ENCODE measurements at places on chromosomes 2 and 18. TPM values are rescaled to one million over a fixed set of nuclear protein-coding genes. Genes with fewer than 3 reads are reported as not detected.

The IL37 gene
- polyA plus RNA-seq = 0.30 TPM

The GPR155 gene
- polyA plus RNA-seq = 4.5 TPM

The TRIB2 gene
- 55.0 TPM for polyA plus RNA-seq

The HOXD13 gene
- not detected for polyA plus RNA-seq

The LYPD6B gene
- polyA plus RNA-seq = 7.2 TPM

The GPD2 gene
- 12.9 TPM for polyA plus RNA-seq

DNA sequence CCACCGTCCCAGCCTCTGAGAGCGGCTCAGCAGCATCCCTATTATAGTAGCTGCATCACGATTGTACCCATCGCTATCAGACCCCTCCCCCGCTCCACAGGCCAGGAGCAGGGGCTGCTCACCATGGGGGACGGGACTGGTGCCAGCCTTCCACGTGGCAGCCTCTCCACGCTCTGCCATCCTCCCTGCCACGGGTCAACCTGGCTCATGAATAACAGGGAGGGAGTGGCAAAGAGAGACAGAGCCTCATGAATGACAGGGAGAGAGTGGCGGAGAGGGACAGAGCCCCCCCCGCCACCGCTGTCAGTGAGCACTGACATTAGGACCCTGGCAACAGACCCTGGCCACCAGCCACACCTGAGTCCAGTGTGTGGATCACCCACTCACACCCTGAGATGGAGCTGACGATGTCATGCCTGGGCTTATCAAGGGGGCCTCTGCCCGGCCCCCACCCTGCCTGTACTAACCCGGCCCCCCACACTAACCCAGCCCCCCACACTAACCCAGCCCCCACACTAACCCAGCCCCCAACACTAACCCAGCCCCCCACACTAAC lies 16.9 kb downstream of the CROCC2 start:
- DNase-seq = no peak

DNA sequence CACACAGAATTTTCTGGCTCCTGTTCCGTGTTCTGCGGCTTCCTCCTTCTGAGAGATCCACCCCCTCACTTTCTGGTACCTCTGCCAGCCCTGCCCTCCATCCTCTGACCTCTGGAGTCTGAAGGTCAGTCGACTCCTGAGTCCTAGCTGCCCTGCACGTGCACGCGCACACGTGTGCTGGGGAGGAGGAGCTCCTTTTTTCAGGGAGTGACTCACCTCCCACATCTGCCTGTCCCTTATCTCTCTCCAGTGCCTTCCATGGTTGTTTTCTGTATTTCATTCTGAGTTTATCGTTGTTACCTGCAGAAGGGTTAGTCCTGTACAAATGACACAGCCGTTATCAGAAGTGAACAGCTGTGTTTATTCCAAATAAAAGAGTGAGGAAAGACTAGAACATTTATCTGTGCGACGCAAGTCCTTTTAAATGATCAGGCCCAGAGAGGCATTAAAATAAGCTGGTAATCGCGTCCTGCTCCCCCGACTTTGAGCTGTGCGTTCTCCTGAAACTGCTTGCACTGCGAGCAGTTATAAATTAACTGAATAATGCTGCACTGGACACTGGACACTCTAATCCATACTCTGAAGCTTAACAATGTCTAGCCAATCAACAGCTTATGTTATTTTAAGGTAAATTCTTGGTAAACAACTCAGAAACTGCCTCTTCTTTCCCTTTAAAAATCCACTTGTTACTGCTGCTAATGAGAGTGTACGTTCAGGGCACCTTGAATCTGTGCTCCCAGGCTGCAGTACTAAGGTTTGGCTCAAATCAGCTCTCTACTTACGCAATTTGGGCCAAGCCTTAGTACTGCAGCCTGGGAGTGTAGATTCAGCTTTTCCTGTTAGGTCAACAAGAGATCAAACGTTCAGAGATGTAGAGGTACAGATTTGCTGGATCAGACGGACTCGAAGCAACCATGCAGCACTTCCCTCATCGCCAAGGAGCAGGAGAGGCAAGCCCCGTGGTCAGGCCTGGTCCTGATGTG lies 72.5 kb downstream of the GALR1 start:
- DNase-seq = no peak

- no peak for DNase-seq
Measured at GRCh38 chr2:199883474-199884212, 27.4 kb upstream of the C2orf69 start.

DNA sequence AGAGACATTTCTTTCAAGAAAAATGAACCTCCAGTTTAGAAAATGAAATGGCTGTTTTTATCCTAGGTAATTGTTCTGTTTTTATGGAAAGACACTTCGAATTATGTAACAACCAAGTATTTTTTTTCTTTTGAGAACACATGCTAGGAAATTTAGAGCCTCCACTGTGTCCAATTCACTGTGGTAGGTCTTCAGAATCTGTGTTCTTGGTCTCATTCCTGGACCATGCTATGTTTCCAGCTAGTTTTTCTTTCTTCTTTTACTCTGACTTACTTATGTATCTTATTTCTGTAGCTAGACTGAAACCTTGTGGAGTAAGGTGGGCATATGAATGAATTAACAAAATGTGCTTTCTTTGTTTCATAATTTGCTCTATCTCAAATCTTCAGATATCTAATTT lies 391.7 kb upstream of the KLHL29 start:
- DNase-seq = no peak

Measured in muscle of back (tissue), 13 donors.